ENCODE measurements at places on chromosomes 12 and 14.
A peak's percentile ranks its signal among the peaks of the same experiment; 100 is the strongest.

DNA sequence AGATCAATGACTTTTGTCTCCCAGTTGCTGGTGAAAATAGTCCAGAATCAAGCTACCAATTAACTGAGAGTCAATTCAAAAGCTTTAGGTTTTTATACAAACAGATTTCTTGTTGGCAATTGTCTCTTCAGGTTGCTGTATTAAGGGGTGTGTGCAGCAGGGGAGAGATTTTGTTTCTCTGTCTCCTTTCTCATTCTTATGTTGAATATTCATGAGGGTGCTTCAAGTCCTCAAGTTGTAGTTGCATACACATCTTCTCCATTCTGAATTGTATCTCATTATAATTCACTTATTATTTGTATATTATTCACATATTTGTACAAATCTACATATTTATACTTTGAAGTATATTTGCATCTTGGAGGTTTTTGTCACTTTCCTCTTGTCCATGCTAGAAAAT lies 126.7 kb upstream of the PTPRQ start:
- no peak for DNase-seq

GRCh38 chr12:110639336-110640141 lies 25.6 kb downstream of the TCTN1 start:
- DNase-seq, result peak; percentile 34

DNA sequence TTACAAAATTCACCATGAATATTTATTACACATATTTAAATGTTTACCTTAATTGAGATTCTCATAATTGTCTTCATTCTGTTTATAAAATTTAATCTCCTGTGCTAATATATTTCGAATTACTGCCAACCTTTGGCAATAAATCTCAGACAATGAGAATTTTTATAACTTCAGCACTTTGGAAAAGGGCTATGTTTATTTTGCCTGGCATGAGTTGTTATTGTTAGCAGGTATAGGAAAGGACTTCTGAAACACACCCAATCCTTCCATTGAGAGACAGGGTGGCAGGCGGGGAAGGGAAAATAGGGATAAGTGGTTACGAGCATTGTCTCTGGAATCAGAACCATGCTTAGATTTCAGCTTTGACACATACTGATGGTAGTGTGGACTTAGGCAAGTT lies 12.1 kb upstream of the MSRB3 start:
- no peak for DNase-seq

GRCh38 chr12:96208346-96208745 lies 14.2 kb downstream of the ELK3 start:
- DNase-seq, result no peak

DNA sequence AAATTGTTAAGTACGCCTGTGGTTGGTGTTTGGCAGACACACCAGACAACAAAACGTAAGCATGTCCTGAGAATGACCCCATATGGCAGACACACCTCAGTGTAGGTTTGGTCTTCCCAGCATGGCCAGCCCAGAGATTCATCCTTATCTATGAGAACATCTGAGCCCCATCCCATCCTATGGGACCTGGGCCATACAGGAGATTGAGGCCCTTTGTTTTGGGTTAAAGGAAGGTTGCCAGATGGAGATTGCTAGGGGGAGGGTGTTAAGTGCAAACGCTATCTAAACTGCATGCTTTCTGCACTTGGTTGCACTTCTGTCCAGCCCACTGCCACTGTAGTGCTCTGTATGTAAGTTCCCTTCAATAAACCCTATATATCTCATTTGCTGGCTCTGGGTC lies 4.1 kb upstream of the PCNX4 start:
- no peak for DNase-seq

- DNase-seq, result no peak
These were observed 202.1 kb downstream of the NOVA1 start for GRCh38 chr14:26395726-26396125.

DNA sequence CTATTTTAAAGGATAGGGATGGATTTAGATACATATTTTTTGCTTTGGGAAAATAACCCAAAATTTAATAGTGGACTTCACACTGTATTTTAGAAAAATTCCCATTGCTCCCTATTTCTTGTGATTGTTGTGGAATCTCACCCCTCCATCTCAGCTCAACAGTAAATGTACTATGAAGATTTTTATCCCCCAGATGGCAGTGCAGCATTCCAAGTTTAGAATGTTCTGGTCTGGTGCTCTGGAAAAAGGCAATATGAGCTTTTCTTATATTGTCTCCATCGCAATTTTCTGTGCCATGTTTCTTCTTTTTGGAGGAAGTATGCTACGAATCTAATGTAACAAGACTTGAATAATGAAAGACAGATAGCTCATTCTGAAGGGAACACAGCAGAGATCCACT lies 471.7 kb upstream of the SYT1 start:
- peak; percentile 37 for DNase-seq

GRCh38 chr12:93427779-93428564 lies 13.8 kb downstream of the UBE2N start:
- DNase-seq, result no peak

- no peak for DNase-seq
These were observed 28.7 kb downstream of the GIT2 start for GRCh38 chr12:109967383-109968031.

GRCh38 chr14:23013054-23013748 lies 3.3 kb upstream of the C14orf93 start:
- no peak for DNase-seq

GRCh38 chr14:102738373-102739189 lies 38.7 kb upstream of the TRAF3 start:
- DNase-seq, result no peak

DNA sequence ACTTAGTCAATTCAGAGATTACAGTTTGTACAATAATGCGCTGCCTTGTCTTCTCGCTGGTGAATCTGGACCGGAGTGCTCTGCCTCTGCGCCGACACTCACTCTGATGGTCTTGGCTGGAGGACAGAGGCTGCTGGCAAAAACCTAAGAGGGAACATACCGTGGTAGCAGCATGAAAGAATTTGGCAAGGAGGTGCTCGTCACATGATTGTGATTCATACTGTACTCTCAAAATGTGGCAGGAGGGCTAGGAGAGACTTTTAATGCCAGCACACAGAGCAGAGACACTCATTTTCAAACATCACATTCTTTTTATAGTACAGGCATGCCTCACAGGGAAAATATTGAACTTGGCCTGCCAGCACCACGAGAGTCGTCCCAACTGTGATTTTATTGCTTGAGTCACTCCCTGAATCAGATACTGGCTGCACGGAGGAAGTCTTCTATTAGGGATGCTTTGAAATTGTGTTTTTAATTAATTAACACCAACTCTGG lies 67.8 kb downstream of the HMGA2 start:
- peak; percentile 99 for DNase-seq

DNA sequence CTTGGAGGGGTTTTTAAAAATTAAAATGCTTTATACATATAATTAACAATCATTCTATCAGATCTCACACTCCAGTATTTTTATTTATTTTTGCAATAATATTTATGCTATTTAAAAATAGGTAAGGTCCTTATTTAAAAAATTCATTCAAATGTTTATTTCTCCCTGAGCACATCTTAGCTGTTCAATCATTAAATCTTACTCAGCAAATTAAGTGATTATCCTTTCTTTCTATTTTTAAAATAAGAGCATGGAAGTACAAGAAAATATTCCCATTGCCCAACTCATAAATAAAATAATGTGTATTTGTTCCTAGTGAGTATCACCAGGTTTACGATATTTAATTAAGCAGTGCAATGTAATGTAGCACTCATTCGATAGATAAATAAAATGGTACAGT lies 357.2 kb upstream of the RPL10L start:
- DNase-seq, result no peak

- no peak for DNase-seq
These were observed 11.9 kb downstream of the DRAM1 start for GRCh38 chr12:101889211-101889752.

DNA sequence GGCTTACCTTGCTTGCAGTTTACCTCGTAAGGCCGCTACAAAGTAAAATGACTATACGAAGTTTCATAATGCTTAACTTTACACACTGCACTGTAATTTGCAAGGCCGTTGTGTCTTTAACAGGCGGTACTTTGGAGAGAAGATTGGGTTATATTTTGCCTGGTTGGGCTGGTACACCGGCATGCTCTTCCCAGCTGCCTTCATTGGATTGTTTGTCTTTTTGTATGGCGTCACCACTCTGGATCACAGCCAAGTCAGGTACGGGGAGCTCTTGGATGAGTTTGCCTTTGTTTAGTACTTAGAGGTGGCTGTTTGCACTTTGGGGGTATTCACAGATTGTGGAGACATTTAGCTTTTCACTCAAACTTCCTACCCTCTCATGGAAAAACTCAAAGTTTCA lies 167.8 kb downstream of the SLC5A8 start:
- DNase-seq, result no peak

GRCh38 chr14:49702725-49703124 lies 9.8 kb downstream of the KLHDC1 start:
- peak; percentile 53 for DNase-seq

- DNase-seq, result no peak
These were observed 59.9 kb downstream of the DICER1 start for GRCh38 chr14:95097385-95097784.

DNA sequence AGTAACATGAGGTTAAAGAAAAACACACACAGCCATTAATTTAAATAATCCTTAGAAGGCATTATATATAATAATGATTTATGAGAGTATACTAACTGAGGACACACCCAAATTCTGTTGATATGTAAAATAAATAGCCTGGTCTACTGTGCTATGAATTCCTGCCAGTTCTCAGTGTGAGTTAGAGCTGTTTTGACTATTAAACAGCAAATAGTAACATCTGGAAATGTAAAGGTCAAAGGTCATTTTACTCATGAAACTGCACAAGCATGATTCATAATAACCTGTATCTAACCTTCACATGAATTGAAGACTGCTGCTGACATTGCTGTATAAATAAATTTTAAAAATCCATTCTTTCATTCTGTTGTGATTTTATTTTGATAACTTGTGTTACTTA lies 966.7 kb downstream of the SLC6A15 start:
- DNase-seq, result peak; percentile 26
